ENCODE measurements at places on chromosomes 5 and 9. TPM values are rescaled to one million over a fixed set of nuclear protein-coding genes. Genes with fewer than 3 reads are reported as not detected.

DNA sequence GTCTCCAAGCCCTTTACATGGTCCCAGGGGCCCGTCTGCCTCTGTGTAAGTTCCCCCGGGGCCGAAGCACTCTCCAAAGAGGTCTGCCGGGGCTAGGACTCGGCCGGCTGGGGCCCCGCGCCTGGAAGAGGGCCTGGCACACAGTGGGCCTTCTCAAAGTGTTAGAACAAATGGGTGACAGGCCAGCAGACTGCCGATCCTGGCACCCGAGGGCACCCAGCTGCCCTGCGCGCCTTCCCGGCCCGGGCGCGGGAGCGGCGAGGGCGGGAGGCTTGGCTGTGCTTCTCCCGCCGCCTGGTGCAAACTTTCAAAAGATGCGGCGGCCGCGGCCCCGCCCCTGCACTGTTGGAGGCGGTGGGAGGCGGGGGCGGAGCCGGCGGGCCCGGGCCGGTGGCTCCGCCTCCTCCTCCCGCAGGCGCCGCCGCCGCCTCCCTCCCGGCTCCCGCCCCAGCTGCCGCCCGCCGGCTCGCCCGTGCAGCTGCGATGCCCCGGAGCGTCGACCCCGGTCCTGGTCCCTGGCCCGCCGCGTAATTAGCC is at the start of gene NEURL1B:
TSS of gene NEURL1B (plus strand) at position 442 of the 537 bp plus-strand sequence. CDS start 144 bp downstream, outside the sequence.
- peak; percentile 90 for DNase-seq

GRCh38 chr9:32468740-32469139 is 57.3 kb downstream of the RIGI start:
- DNase-seq, result no peak

- DNase-seq, result peak; percentile 44
Measured at GRCh38 chr5:74482990-74483389, 157.5 kb downstream of the ENC1 start.

- peak; percentile 69 for DNase-seq
Measured at GRCh38 chr5:141734501-141735229, 52.6 kb upstream of the ARAP3 start.

DNA sequence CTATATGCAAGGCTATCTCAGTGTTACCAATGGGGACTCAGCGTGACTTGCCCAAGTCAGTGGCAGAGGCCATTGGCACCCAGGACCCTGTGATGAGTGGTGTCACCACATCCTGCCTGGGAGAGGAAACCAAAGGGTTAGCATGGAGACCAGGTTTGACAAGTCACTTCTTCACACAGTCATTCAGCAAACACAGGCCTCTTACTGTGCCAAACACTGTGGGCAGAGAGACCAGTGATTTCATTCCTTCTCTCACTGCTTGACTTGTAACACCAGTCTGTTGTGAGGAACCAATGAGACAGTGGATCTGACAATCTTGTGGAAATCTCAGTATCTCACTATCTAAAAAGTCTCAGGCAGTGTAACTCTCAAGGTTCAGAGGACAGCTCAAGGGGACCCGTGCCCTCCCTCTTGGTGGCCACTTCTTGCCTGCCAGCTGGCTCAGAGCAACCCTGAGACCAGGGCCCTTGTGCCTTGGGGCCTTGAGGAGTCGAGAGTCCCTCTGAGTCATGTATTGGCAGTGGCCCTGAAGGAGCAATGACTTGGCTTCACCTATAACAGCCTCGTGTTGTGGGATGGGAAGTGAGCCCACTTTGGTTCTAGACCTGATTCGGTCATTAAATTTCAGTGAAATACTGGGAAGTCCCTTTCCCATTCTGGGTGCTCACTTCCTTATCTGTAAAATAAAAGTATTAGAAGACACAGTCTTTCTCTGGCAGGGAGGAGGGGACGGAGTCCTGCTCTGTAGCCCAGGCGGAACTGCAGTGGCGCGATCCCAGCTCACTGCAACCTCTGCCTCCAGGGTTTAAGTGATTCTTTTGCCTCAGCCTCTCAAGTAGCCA is 1.6 kb downstream of the FABP6 start:
- DNase-seq, result no peak

GRCh38 chr9:3874449-3875360 is 348.9 kb upstream of the RFX3 start:
- DNase-seq, result no peak

GRCh38 chr9:132006677-132007370 is 72.8 kb downstream of the MED27 start:
- peak; percentile 72 for DNase-seq

DNA sequence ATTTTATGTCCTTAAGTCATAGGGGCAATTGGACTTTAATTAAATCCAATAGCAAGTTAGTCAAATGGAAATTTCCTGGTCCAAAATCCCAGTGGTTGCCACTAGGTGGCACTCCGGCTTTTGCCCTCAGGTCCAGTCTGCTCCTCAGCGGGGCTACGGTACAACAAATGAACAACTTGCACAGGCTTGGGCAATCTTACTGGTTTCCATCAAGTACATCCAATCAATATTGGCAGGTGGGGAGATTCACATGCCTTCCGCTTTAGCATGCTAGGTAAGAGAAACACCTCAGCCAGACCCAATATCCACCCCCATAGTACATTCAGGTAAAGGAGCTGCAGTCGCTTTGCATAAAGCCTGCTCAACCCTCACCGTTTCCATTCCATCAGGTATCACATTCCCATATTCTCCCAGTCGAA is 6.3 kb upstream of the MXD3 start:
- DNase-seq, result peak; percentile 77

- DNase-seq, result no peak
Measured at GRCh38 chr9:111832449-111832848, 37.7 kb upstream of the SHOC1 start.

DNA sequence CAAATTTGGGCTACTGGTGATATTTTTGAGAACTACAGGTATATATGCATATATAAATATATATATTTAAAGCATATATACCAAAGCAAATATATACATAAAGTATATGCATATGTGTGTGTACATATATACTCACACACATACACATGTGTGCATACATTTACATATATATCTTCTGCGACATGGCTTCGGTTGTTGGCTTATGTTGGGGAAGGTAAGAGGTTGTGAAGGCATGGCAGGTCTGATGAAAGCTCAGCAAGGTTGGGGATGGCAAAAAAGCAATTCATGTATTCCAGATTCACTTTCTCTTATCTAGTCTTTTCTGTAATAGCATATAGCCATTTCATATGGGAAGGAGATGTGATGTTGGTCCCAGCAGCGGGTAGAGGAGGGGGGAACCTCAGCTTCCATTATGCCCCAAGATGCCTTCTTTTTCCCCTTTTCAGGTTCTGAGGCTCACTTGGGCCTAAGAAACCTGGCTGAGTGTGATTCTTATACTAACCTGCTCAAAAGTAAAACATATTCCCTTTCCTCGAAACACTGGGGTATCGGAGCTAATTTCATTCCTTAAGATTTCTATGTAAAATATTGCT is 201.7 kb downstream of the MEF2C start:
- no peak for DNase-seq

- no peak for DNase-seq
Measured at GRCh38 chr5:23963449-23963848, 456.0 kb downstream of the PRDM9 start.

DNA sequence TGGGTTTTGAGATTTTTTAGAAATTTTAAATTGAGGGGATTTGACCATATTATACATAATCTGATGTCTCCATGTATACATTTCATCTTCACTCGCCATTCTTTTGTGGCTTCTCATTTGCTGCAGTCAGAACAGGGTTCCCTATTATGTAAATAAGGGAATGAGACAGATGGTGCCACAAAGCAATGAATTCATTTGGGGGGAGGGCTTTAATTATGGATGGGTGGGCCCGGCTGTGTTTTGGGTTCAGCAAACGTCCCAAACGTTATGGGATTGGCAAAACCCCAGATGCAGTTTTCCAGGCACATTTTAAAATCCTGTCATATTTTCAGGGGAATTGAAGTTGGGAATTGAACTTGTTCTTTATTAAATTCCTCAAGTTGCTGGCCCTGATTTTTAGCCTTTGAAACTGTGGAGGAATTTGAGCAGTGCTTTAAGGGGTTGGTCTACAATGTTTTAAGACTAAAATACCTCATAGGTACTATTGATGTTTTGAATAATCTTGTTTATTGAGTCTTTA is 558.5 kb upstream of the ZNF462 start:
- peak; percentile 77 for DNase-seq

GRCh38 chr5:71836084-71836483 is 117.0 kb downstream of the CARTPT start:
- peak; percentile 22 for DNase-seq

GRCh38 chr9:113989017-113989713 is 88.9 kb downstream of the AMBP start:
- peak; percentile 92 for DNase-seq

DNA sequence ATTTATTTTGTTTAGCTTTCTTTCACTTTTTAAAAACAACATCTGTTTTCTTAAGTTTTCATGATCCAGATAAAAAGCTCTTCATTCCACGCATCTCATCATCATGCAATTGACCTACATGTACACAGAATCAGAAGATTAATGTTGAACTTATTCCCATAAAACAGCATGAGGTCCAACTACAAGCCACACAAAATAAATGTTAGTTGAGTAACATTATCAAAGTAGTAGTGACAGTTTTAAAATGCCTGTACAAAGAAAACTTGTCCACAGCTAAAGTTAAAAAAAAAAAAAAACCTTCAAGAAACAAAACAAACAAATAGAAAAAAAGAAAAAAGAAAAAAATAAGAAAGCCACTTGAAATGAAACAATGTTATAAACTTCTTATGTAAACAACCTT is 846.3 kb downstream of the TLE1 start:
- no peak for DNase-seq

DNA sequence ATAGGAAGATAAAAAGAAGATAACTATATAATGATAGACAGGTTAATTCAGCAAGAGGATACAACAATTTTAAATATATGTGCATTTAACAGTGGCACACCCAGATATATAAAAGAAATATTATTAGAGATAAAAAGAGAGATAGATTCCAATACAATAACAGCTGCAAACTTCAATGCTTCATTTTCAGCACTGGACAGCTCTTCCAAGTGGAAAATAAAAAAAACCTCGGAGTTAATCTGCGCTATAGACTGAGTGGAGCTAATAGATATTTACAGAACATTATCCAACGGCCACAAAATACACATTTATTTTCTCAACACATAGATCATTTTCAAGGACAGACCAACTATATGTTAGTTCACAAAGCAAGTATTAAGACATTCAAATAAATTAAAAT is 1229.5 kb upstream of the CDH6 start:
- peak; percentile 9 for DNase-seq

- DNase-seq, result peak; percentile 66
Measured at GRCh38 chr9:30744871-30745270, 1639.6 kb upstream of the ACO1 start.

DNA sequence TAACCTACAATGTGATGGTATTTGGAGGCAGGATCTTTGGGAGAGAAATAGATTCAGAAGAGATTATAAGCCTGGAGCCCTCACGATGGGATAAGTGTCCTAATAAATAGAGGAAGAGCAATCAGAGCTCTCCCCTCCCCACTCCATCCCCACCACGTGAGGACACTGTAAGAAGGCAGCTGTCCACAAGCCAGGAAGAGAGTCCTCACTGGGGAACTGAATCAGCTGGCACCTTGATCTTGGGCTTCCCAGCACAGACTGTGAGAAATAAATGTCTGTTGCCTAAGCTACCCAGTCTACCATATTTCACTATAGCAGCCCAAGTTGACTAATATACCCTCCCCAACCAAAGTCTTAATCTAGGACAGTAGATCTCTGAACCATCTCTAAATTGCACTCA is 118.1 kb downstream of the SUSD1 start:
- no peak for DNase-seq

- DNase-seq, result no peak
Measured at GRCh38 chr9:404234-404633, 189.6 kb downstream of the DOCK8 start.

DNA sequence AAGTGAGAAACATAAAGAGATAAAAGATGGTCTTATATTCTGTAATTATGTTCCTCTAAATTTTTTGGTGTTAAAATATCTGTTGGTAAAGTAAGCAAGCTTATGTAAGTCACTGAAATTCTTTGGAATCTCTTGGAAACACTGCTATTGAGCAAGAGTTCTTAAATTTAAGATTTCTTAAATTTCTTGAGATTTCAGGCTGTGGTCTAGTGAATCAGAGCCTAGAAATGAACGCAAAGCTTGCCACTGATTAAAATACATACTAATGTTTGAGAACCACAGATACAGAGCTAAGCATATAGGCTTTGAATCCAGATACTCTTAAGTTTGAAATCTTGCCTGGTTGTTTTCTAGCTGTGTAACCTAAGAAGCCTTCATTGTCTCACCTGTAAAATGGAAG is 133.4 kb downstream of the TRPM3 start:
- no peak for DNase-seq

GRCh38 chr9:68883224-68883623 is 130.7 kb downstream of the PRKACG start:
- no peak for DNase-seq

- peak; percentile 40 for DNase-seq
Measured at GRCh38 chr5:177301503-177302165, 1.9 kb downstream of the RAB24 start.

GRCh38 chr5:14316471-14316870 is 173.3 kb downstream of the TRIO start:
- DNase-seq, result no peak

- DNase-seq, result peak; percentile 92
Measured at GRCh38 chr5:97576956-97577355, 393.9 kb upstream of the RIOK2 start.

GRCh38 chr9:109411069-109411761 is 86.9 kb downstream of the PTPN3 start:
- no peak for DNase-seq

GRCh38 chr9:37903647-37904444 is at the start of gene SLC25A51:
Gene SLC25A51, minus strand, starts transcription at chr9:37904127. Its CDS starts 15,577 bp downstream, at chr9:37888550.
- peak; percentile 97 for DNase-seq

- no peak for DNase-seq
Measured at GRCh38 chr9:124518116-124518515, 10.9 kb upstream of the NR5A1 start.

GRCh38 chr5:164188733-164189148 is 683.3 kb downstream of the MAT2B start:
- peak; percentile 18 for DNase-seq

The SLC6A19 gene
- not detected for total RNA-seq

The PPP1R26 gene
- total RNA-seq, result 10.2 TPM

The ETF1 gene
- total RNA-seq, result 43.0 TPM

The PCDHGA4 gene
- 1.8 TPM for total RNA-seq

The LURAP1L gene
- 7.7 TPM for total RNA-seq

The SPINK6 gene
- total RNA-seq, result not detected

The DMRTA1 gene
- total RNA-seq, result 0.35 TPM

The ST6GALNAC6 gene
- 44.9 TPM for total RNA-seq

The BAAT gene
- 0.66 TPM for total RNA-seq

The RASGEF1C gene
- 2.4 TPM for total RNA-seq

The BBLN gene
- 41.1 TPM for total RNA-seq

The IFNA2 gene
- 0.09 TPM for total RNA-seq
